ENCODE measurements at places on chromosomes 7 and 10.

DNA sequence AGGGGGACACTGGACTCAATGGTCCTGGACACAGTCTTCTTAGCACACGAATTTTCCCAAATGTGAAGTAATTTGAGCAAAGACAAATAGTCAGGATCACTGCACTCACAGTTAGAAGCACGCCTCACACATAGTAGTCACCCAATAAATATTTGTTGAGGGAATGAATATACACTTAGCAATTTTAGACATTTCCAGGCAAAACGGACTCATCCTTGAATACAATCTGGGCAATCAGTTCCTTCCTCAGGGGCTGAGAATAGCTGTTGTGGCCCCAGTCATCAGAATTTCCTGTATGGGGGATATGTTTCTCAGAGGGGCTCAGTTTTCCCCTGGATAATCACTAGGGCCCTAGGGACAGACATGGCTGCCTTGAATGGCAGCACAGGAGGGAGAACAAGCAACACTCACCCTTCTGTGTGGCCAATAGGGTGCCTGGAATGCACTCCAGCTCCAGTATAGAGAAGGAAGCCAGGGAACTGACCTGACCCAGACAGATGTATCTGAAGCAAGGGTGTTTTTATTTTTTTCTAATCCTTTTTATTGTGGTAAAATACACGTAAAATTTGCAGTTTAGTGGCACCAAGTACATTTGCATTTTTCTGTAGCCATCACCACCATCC, 282.7 kb upstream of the ZNF32 start:
- no peak for DNase-seq

- peak; percentile 69 for DNase-seq
These were observed 778 bp upstream of the TRIM8 start for GRCh38 chr10:102643336-102644065.

DNA sequence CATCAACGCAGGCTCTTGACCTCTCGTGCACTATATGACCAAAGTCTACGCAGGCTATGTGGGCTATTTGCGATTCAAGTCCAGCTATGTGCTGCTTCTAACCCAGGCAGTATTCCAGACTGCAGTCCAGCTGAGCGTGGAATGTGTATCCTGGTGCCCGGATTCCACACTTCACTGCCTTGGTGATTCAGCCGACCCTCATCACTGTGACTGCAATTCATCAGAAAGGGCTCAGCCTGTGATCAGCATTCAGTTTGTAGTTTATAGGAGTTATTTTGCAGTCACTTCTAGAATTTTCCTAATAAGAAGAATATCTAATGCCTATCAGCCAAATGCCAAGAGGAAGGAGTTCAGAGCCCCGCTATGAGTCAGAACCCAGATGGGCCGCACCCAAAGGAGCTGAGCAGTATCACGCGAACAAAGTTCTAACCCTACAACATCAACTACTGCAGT, 119.8 kb upstream of the LANCL2 start:
- no peak for DNase-seq

DNA sequence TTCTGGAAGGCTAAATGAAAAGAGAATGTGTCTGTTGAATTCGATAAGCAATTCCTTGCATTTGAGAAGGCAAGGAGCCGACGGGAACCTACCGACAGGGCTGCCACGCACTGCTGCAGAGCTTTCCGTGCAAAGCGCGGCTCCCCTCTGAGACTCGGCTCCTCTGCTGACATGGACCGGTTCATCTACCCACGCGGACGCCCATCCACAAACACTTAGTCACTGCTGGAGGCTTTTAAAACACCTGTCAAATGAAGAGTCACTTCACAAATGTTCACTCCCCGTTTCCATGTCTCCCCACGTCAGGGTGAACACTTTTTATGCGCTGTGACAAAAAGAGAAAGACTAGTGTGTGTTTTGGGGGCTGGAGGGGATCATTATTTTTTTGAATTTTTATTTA, 32.0 kb downstream of the AMZ1 start:
- DNase-seq = no peak

DNA sequence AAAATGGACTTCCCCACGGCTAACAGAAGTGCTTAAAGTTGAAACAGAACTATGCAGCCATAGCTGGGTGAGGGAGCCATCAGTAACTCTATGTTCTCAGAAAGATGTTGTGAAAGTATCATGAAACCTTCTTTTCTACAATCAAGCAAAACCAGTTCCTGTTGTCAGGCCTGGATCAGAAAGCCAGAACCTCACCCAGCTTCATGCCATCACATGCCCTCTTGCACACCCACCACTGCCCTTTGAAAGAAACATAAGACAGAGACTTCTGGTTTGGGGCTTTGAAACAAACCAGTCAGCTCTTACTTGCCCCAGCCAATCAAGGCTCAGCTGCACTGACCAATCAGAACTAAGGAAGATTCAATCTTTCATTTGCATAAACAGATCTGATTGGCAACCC, 230.8 kb upstream of the FERD3L start:
- DNase-seq = no peak

GRCh38 chr7:150388709-150389531, 9.8 kb downstream of the ZNF775 start:
- DNase-seq = no peak

Data from DND-41 (cell line).